ENCODE measurements at places on chromosomes 1 and 21.
A peak's percentile ranks its signal among the peaks of the same experiment; 100 is the strongest.

DNA sequence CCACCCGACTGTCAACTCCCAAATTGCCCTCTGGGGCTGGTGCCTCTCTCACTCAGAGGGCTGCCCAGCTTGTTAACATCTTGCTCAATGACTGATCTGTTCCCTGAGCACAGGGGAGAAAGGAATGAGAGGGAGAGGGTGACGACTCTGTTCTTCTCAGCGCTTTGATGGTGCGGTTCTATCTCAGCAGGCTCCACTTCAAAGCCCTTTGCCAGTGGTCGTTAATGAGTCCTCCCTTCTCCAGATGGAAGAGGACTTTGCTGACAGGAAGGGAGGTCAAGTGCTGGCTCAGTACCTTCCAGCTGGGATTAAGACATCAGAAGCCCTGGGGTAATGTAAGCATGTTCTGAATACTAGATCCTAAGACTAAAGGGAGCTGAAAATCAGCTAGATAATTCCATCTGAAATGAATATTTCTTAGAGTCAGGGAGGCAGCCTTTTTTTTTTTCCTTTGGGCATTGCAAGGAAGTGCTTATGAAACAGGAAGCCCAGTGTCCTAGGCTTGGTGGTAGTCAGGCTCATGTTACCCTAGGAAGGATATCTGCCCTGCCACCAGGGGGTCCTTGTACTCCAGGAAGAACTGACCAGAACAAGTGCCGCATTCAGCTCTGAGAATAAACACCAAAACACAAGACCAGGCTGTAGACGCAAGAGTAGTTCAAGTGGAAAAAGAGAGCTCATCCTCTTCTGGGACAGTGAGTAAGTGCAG lies 4.7 kb downstream of the FMOD start:
- DNase-seq = no peak

- no peak for DNase-seq
These were observed 268.0 kb downstream of the PTPRC start for GRCh38 chr1:198906739-198907422.

DNA sequence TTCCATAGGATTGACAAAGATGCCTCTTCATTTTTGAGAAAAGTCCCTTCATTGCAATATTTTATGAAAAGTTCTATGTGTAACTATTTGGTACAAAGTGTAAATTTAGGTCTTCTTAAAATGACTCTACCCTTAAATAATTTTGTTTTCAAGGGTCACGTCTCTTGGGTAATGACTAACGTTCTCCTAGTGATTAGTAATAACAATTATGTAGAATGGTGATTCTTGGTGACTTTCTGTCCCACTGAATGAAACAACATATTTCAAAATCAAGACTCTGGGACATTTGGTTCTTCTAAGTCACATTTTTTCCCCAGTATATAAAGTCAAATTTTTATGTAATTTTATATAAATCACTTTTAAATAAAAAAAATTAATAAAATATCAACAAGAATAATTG lies 277.5 kb upstream of the ADAMTS5 start:
- DNase-seq = no peak

DNA sequence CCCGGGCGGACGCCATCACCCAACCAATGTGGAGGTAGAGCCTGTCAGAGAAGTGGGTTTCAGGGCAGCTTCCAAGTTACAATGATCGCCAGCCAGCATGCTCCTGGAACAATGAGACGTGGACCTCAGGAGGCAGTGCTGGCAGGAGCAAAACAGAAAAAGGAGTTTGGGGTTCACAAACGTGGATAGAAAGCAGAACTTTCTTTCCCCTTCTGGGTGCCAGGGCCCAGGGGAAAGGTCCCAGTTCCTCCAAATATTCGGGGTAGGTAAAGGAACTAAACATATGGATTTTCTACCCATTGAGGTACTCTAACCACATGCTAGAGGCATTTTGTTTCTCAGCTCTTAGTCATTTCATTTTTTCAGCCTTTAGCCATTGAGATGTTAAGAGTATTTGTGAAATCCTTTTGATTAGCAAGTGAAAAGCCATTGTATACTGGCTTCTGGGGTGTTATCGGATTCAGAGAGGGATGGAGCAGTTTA lies 488.4 kb upstream of the ADGRL2 start:
- no peak for DNase-seq

DNA sequence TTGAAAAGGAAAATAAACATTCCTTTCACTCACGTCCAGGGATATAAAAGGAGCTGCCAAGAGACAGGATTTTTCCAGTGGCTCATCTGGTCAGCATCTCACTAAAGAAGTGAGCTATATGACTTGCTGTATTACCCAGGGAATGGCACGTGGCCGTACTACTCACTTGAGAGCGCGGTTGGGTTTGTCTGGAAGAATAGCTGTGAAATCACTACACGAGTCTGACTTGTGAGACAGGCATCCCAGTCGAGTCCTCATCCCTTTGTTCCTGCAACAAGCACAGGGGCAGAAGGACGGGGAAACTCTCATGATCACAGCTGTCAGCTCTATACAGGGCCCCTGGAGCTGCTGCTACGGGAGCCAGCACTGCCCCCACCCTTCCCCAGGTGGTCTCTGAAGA lies 17.7 kb downstream of the RGS8 start:
- DNase-seq = no peak

GRCh38 chr1:223843934-223844786 lies 1.6 kb downstream of the TP53BP2 start:
- DNase-seq = no peak

GRCh38 chr1:234186037-234186688 lies 187.1 kb upstream of the COA6 start:
- DNase-seq = no peak

- no peak for DNase-seq
These were observed 997.3 kb downstream of the AMY1C start for GRCh38 chr1:104746994-104747393.

DNA sequence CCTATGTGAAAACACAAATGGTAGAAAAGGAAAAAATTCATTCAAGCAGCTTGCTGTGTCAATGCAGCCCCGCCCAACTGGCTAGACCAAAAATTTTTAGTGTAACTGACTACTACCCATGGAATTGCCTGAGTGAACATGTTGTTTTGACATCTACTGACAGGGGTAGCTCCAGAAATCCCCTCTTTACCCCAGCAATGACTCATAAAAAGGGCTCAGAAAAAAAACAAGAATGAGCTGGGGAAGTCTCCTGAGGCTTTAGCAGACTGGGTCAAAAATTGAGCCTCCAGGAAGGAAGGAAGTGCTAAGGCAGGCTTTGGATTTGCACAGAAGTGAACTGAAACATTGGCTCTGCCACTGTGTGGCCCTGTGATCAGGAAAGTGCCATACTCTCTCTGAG lies 24.4 kb upstream of the FGGY start:
- DNase-seq = no peak

GRCh38 chr21:30592140-30592539 lies at the start of gene KRTAP6-3:
Gene KRTAP6-3, plus strand, starts transcription at chr21:30592440. Its CDS starts 6 bp downstream, at chr21:30592446.
- no peak for DNase-seq

GRCh38 chr21:31671146-31671716 lies 11.7 kb downstream of the SOD1 start:
- DNase-seq = no peak

DNA sequence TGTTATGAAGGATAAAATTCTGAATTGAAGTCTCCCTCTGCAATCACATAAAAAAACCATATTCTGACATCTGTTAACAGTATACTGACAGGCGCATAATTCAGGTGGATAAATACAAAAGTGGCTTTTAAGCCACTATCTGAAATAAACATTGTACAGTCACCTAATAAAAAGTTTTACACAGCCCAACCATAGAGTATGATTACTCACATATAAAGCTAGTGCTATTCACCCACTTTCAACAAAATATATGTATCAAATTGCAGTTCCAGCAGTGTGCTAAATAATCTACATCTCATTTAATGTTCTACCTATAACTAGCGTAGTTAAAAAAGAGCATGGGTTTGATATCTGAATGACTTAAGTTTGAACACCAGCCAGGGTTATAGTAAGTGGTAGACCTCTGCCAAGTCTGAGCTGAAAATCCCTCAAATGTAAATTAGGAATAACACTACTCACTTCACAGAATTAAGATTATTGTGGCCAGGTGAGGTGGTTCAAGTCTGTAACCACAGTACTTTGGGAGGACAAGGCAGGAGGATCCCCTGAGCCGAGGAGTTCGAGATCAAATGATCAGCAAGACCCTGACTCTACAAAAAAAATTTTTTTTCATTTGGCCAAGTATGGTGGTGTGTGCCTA lies 3.9 kb downstream of the EGLN1 start:
- DNase-seq = no peak

- peak; percentile 29 for DNase-seq
These were observed 431 bp downstream of the EEIG2 start for GRCh38 chr1:108560189-108560873.

DNA sequence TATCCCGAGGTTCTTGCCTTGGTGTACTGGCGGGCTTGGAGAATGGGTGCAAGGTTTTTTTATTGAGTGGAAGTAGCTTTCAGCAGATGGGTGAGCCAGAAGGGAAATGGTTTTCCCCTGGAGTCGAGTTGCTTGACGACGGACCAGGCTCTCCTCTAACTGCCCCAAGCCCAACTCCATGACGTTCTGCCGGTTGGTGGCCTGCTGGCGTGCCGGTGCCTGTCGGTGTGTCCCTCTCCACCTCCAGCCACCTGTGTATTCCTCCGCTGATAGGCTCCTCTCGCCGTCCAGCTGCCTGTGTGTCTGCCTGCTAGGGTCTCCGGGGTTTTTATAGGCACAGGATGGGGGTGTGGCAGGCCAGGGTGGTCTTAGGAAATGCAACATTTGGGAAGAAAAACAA lies 34.3 kb upstream of the PTGFRN start:
- DNase-seq = no peak

- DNase-seq = no peak
These were observed 1057.9 kb downstream of the AMY1C start for GRCh38 chr1:104807590-104807989.

DNA sequence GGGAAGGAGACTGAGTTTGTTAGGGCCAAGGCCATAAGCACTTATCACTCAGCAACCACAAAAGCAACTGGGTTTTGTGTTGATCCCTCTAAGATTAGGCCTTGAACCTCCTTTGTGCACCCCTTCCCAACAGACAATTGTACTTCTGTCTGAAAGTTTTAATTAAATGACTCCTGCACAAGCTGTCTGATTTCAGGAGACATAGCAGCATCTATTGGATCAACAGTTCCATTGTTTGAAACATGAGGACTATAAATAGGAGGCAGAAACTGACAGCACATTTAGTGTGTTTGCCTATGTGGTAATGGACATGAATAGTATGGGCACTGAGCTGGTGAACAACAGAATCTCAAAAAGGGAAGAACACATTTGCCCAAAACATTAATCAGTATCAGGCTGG lies 167.3 kb upstream of the KCNJ6 start:
- no peak for DNase-seq

DNA sequence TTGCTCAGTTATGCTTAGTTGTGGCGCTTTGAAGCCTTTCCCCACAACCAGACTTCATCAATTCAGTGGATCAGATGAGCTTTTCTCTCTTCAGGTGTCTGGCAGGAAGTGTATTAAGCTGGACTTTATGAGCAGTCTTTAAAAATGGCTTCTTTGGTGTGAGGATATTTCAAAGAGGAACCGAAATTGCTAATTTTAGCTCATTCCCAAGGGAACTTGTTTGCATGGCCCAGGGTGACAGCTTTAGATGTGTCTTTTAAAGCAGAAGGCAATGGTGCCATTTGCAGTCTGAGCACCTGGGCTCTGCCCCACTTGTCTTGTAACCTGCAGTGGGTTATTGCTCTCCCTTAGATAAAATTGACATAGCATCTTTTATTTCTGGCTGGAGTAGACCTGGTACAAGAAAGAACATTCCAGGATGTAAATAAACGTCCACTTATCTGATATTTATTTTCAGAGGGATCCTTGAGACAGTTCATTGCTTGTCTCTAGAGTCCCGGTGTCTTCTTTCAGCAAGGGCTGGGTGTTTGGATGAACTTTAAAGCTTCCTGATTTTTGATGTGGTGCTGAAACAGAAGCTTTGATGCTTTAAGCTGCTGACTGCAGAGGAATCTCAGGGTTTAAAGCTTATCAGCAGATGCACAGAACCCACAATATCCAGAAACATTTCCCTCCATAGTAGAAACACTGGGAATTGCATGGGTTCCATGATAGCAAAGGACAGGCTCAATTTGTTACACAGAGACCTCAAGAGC lies 241.7 kb downstream of the ADGRL2 start:
- no peak for DNase-seq

GRCh38 chr1:83834621-83835264 lies 164.2 kb downstream of the TTLL7 start:
- DNase-seq = no peak

GRCh38 chr21:37763298-37763697 lies 153.0 kb downstream of the KCNJ6 start:
- no peak for DNase-seq

GRCh38 chr1:25099343-25099951 lies 132.9 kb downstream of the SYF2 start:
- DNase-seq = peak; percentile 57

DNA sequence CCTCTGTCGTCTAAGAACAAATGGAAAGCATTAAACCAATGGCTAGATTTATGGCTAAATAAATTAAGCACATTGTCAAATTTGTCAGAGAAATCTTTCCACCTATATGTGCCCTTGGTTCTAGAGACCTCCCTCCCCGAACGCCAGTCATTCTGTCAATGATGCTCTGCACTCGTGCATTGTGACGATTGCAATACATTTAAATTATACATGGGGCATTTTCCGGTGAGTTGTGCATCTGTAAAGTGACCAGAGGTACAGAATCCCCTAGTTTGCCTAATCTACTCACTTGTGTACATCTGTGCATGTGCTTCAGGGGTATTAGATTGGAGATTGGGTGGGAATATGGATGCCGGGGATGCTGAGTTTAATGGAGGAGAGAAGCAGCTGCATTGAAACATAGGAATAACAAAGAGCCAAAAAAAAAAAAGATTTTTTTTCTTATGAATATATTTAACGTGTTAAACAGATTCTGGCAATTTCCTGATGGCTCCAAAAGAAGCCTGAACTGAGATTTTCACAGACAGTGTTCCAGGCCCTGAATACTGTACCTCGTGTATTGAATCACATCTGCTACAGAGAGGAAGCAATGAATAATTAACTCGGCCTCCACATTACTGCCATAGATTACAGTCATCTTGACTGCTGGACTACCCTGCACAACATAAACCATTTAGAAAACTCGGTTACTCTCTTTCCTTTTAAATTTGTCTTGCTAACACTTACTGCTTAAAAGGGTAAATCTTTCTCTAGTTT lies 149.0 kb upstream of the C1orf87 start:
- no peak for DNase-seq

DNA sequence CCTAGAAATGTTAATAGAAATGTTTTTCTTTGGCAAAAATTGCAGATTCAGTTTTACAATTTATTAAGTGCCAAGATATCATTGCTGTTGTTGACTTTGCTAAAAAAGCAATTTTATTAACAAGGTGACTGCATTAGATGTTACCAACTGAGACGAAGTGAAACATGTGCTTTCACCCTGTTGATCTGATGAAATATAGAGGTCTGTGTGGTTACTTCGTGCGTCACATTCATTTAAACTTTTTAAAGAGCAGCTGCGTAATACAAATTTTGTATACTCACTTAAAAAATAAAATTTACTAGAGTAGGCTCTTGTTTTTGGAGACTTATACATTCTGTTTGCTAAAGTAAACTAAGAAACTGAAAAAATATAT lies 465.7 kb downstream of the USP25 start:
- DNase-seq = no peak

DNA sequence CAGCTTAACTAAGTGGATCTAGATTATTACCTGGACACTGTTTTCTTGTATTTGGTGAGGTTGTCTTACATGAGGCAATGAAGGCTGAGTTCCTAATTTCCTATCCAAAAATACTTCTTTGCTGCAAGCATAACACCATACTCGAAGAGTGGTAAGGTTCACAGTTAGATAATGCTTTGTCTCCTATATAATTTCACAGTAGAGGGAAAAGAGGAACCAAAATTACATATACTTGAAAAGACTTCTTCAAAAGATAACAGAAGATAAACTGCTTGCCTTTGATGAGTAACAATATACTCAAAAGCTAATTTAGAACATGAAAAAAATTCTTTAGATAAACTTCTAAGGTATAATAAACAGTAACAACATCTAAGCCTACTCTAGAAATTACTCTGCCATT lies 20.4 kb downstream of the USP33 start:
- no peak for DNase-seq
